WERI-Rb-1 (cell line): ENCODE measurements at places on chromosomes 1 and 21.

DNA sequence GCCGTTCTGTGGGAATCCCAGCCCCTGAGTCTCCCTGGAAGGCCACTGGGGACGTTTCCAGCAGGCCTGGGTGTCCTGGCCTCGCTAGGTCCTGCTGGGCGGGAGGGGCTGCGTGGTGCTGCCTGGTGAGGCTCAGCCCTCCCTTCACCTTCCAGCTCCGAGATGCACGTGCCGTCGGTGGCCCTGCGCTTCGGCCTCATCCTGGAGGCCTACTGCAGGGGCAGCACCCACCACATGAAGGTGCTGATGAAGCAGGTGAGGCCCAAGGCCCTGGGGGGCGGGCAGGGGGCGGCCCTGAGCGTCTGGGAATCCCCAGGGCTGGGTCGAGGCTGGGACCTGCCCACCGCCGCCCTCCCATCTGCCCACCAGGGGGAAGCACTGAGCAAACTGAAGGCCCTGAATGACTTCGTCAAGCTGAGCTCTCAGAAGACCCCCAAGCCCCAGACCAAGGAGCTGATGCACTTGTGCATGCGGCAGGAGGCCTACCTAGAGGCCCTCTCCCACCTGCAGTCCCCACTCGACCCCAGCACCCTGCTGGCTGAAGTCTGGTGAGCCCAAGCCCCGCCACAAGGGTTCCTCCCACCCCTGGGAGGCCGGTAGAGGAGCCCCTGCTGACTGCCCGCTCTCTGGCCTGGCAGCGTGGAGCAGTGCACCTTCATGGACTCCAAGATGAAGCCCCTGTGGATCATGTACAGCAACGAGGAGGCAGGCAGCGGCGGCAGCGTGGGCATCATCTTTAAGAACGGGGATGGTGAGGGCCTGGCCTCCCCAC is 70.3 kb downstream of the PIK3CD start:
- DNase-seq = peak; percentile 78

GRCh38 chr1:43529206-43529731 is 1.4 kb upstream of the PTPRF start:
- DNase-seq = peak; percentile 87

DNA sequence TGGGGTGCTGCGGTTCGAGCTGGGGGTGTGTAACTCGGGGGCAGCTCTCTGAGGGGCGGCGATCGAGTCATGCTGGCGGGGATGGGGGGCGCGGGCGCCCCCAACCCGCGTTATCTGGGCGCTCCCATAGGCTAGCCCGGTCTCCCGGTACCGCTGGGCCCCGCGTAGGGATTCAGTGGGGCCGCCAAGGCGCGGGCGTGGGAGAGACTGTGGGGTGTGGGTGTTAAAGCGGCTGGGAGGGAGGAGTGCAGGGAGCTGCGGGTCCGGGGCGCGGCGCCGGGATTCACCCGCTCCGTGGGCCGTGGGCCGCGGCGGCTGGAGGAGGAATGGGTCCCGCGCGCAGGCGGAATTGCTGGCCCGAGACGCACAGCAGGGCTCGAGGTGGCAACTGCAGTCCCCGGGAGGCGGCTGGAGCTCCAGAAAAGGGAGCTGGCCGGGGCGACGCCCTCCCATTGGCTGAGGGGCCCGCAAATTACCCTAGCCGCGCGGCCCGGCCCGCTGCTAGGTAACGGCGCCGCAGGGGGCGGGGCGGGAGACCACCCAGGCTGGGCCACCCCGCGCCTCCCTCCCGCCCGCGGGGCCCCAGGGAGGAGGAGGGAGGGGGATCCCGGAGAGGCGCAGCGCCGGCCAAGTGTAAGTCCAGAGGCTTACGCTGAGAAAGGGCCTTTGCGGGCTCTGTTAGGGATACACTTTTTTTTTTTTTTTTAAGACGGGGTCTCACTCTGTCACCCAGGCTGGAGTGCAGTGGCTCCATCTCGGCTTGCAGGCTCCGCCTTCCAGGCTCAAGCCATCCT is at the start of gene PTCH2:
Gene PTCH2, minus strand, starts transcription at position 392 of the 794 bp plus-strand sequence. Its CDS starts 321 bp downstream, at position 71.
- peak; percentile 84 for DNase-seq

- no peak for DNase-seq
Observed at GRCh38 chr1:34693081-34693480, 61.8 kb upstream of the GJB5 start.

GRCh38 chr1:2611031-2611501 is 21.8 kb downstream of the MMEL1 start:
- peak; percentile 44 for DNase-seq

GRCh38 chr1:96095849-96096612 is 625.6 kb upstream of the PTBP2 start:
- DNase-seq = no peak

- DNase-seq = peak; percentile 100
Observed at GRCh38 chr1:206612129-206612876, at the start of gene EIF2D. Gene EIF2D, minus strand, starts transcription at chr1:206612465. Its CDS starts 123 bp downstream, at chr1:206612342.

- DNase-seq = no peak
Observed at GRCh38 chr1:201714542-201715329, 114.2 kb upstream of the IPO9 start.

DNA sequence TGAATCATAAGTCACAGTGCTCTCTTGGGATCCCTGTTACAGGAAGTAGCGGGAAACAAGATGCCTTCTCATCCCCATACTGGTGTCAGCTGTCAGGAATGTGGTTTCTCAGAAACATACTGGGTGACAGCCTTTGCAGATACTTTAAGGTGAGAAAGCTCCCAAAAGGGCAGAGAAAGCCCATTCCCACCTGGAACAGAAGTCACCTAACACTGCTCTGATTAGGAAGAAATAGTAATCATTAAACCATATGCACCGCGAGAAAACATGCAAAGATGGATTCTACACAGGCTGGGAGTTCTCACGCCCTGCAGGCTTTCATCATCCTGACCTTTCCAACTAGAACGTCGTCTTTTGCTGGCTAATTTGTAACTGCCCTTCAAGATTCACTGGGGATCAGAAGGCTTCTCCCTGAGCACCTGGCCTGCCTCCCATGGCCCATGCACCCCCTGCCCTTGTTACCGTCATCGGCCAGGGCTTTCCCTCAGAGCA is 46.2 kb upstream of the SLC44A3 start:
- DNase-seq = no peak

GRCh38 chr1:111030590-111030989 is 66.9 kb upstream of the LRIF1 start:
- peak; percentile 51 for DNase-seq

- DNase-seq = no peak
Observed at GRCh38 chr1:28147264-28148094, 29.0 kb downstream of the PTAFR start.

DNA sequence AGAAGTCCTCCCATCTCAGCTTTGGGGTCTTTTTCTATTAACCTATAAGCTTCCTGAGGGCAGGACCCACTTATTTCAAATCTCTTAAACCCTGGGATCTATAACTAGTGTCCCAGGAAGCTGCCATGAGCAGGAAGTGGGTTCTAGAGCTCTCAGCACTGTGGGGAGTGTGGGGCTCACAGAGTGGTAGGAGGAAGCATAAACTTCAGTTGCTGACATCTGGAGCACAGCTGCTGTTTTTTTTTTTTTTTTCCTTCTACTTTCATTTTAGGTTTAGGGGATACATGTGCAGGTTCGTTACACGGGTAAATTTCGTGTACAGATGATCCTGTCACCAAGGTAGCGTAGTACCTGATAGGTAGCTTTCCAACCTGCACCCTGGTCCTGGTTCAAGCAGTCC is 59.3 kb downstream of the AK4 start:
- no peak for DNase-seq

DNA sequence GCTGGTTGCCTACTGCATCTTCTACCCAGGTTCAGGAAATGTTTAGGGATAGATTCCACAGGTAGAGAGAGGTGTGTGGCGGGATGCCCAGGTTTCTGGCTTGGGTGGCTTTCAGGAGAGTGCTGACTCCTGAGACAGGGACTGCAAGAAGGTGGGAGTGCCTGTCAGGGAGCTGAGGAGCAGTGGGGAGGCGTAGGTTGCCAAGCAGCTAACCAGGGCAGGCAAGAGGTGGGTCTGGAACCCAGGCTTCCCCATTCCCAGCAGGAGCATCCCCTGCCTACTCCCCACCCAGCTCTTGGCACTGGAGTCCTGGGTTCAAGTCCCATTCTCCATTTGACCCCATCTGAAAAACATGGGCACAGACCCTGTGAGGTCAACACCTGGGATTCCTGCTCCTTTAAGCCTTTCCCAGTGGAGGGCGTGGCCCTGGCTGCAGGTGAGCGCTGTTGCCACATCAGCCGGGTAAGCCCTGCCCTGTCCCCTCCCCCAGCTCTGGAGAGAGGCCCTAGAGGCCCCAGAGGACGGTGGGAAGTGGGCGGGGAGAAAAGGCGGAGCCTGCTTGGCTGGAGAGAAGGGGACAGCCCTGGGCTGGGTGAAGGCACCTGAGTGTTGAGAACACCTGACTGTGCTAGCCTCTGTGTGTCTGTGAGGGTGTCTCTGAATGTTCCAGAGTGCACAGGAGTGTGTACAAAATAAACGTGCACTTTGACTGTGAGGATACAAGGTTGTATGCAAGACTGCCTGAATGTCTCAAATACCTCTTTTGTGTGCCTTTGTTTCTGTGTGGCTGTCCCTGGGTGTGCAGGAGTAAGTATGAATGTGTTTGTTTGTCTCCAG is 14.0 kb upstream of the SYNC start:
- peak; percentile 90 for DNase-seq
